Activated CD8-positive, alpha-beta memory T cell treated with anti-CD3 and anti-CD28 coated beads, Interleukin-2, amount 10 ng/mL, durations not matched to agents 7 days and 5 days (primary cell): ENCODE measurements at places on chromosomes 4 and X. TPM values are rescaled to one million over a fixed set of nuclear protein-coding genes. Genes with fewer than 3 reads are reported as not detected.
A peak's percentile ranks its signal among the peaks of the same experiment; 100 is the strongest.

- H3K27me3 ChIP-seq: peaks cover 30% of the 10 kb centered on the region
- H3K27ac ChIP-seq: no peak overlapping the region
- H3K4me3 ChIP-seq: no peak overlapping the region
- H3K36me3 ChIP-seq: no peaks in the 10 kb centered on the region
Measured at GRCh38 chrX:102708900-102709299, 3.3 kb upstream of the GPRASP2 start.

GRCh38 chr4:85751866-85752265 is 276.9 kb downstream of the ARHGAP24 start:
- no peak for DNase-seq
- no peak overlapping the region for H3K27ac ChIP-seq
- no peak overlapping the region for H3K4me3 ChIP-seq
- no peaks in the 10 kb centered on the region for H3K4me1 ChIP-seq

DNA sequence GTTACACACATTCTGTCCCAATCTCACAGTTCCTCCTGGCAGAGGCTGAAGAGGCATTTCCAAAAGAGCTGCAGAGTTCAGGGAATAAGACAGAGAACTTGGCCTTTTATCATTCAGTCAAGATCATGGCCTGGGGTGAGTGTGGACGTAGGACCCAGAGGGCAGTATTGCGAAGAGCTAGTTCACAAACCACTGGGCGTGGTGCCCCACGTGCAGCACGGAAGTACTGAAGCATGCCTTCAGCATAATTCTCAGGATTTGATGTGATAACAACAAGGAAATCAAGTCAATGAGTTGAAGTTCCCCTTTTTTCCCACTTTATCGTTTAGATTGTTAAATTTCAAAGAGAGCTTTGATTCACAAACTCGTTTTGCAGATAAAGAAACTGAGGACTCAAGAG is 117.7 kb downstream of the RELL1 start:
- H3K27ac ChIP-seq: no peak overlapping the region
- no peak overlapping the region for H3K4me3 ChIP-seq
- peaks cover 4% of the 10 kb centered on the region for H3K27me3 ChIP-seq

- peaks cover 2% of the 10 kb centered on the region for H3K27me3 ChIP-seq
- H3K4me1 ChIP-seq: peaks cover 18% of the 10 kb centered on the region
- DNase-seq: peak; percentile 82
- H3K36me3 ChIP-seq: peaks cover 25% of the 10 kb centered on the region
- H3K27ac ChIP-seq: peak within 1 kb of the TSS; percentile 81
Measured at GRCh38 chrX:51743179-51743957, at the start of gene GSPT2. Gene GSPT2, plus strand, starts transcription at chrX:51743442. Its CDS starts 185 bp downstream, at chrX:51743627.

- peak within 1 kb of the TSS; percentile 32 for H3K27ac ChIP-seq
- H3K4me1 ChIP-seq: peaks cover 29% of the 10 kb centered on the region
- no peaks in the 10 kb centered on the region for H3K36me3 ChIP-seq
- no peaks in the 10 kb centered on the region for H3K27me3 ChIP-seq
- H3K4me3 ChIP-seq: peak within 1 kb of the TSS; percentile 26
Measured at GRCh38 chrX:78327370-78328086, at the start of gene CYSLTR1. Gene CYSLTR1, minus strand, starts transcription at chrX:78327611. Its CDS starts 53,865 bp downstream, at chrX:78273746.

GRCh38 chrX:1167466-1167865 is 45.0 kb downstream of the CRLF2 start:
- H3K27me3 ChIP-seq: peaks cover 3% of the 10 kb centered on the region
- H3K4me3 ChIP-seq: no peak overlapping the region
- H3K27ac ChIP-seq: no peak overlapping the region
- H3K4me1 ChIP-seq: peaks cover 7% of the 10 kb centered on the region
- no peaks in the 10 kb centered on the region for H3K36me3 ChIP-seq

DNA sequence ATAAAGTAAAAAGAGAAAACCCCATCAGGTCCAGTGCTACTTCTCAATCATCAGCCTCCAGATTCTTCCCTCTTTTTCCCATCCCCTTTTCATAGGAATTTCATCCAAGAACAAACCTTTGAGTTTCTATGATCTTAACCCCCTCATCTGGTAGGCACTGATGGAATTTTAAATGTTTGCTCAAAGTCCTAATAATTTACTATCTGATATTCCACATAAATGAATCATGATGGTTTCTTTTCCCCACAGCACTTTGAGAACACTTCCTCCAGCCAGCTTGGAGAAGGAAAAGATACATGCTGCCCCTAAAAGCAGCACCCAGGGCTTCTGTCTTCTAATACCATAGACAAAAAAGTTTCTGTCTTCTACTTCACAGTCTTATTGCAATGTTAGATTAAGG is 19.4 kb upstream of the KLHL8 start:
- H3K4me3 ChIP-seq: no peak overlapping the region
- DNase-seq: no peak
- H3K4me1 ChIP-seq: peaks cover 2% of the 10 kb centered on the region
- no peak overlapping the region for H3K27ac ChIP-seq
- peaks cover 8% of the 10 kb centered on the region for H3K36me3 ChIP-seq

DNA sequence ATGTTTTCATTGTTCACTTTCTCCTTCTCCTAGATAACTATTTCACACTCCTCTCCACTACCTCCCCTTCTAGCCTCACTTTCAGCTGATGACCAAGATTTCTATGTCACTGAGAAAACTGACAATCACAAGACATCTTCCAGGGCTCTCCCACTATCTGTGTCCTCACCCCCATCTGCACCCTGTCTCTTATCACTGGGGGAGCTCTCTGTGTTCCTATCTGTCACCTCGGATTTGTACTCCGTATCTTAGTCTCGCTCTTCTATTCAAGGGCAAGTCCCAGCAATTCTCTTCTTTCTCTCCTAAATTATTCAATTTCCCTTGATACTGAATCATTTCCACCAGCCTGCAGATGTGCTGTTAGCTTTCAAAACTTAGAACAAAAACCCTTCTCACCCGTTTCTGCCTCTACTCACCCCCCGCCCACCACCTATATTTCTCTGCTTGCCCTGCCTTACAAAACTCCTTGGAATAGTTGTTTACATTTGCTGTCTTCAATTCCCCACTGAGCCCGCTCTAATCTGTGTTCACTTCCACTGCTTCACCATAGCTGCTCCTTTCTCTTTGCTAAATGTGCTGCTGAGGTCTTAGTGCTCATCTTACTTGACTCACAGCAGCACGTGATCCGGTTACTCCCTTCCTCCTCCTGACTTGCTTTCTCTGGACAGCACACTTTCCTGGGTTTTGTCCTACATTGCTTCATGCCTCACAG is 293.2 kb downstream of the UNC5C start:
- H3K4me3 ChIP-seq: no peak overlapping the region
- no peaks in the 10 kb centered on the region for H3K36me3 ChIP-seq
- H3K27me3 ChIP-seq: no peaks in the 10 kb centered on the region
- no peak for DNase-seq
- no peak overlapping the region for H3K27ac ChIP-seq

GRCh38 chrX:43552156-43552555 is 103.9 kb upstream of the MAOA start:
- no peaks in the 10 kb centered on the region for H3K36me3 ChIP-seq
- DNase-seq: no peak
- H3K27ac ChIP-seq: no peak overlapping the region
- no peak overlapping the region for H3K4me3 ChIP-seq
- H3K4me1 ChIP-seq: peaks cover 2% of the 10 kb centered on the region
- no peaks in the 10 kb centered on the region for H3K27me3 ChIP-seq

DNA sequence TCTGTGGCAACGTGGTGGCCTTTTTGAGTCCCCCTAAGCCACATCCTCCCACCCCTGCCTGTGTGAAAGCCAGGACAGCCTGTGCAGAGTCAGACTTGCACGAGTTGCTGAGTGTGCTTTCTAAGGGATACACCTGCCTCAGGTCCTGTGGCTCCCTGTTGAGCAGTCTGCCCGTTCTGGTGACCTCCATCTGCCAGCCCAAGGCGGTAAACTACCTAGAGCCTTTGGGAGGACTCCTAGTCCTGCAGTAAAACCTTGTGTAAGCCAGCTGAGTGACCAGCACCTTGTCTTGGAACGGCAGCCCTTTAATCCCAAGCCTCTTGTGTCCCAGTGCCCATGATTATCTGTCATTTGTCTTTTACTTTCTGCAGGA is 69.3 kb downstream of the NBDY start:
- no peaks in the 10 kb centered on the region for H3K27me3 ChIP-seq
- H3K4me3 ChIP-seq: no peak overlapping the region
- DNase-seq: peak; percentile 49
- peaks cover 41% of the 10 kb centered on the region for H3K4me1 ChIP-seq
- peaks cover 2% of the 10 kb centered on the region for H3K36me3 ChIP-seq

- no peaks in the 10 kb centered on the region for H3K4me1 ChIP-seq
- H3K4me3 ChIP-seq: no peak overlapping the region
- no peak overlapping the region for H3K27ac ChIP-seq
- no peak for DNase-seq
- H3K36me3 ChIP-seq: no peaks in the 10 kb centered on the region
- H3K27me3 ChIP-seq: peaks cover 20% of the 10 kb centered on the region
Measured at GRCh38 chr4:155765149-155765548, 6.3 kb downstream of the GUCY1B1 start.

Gene DUX4
- total RNA-seq: not detected

Gene CSAG2
- 0.47 TPM for total RNA-seq

Gene GRID2
- total RNA-seq: not detected

Gene ARHGAP6
- total RNA-seq: not detected

Gene CMC4
- total RNA-seq: 3.4 TPM
